ENCODE measurements at places on chromosomes 5 and 9.

DNA sequence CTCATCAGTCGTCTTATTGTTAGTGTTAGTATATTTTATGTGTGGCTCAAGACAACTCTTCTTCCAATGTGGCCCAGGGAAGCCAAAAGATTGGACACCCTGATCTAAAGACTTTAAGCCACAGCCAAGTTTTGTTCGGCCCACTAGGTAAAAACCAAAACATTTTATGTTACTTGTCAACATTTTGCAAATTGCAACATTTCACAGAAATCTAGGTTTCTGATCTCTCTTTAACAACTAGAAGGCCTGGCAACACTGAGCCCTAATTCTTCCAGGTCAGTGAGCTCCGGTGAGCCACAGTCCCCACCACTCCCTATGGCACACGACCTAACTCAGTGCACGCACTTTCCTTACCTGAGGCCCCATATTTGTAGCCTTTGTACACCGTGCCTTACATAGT is 24.0 kb downstream of the MYO10 start:
- no peak for DNase-seq

DNA sequence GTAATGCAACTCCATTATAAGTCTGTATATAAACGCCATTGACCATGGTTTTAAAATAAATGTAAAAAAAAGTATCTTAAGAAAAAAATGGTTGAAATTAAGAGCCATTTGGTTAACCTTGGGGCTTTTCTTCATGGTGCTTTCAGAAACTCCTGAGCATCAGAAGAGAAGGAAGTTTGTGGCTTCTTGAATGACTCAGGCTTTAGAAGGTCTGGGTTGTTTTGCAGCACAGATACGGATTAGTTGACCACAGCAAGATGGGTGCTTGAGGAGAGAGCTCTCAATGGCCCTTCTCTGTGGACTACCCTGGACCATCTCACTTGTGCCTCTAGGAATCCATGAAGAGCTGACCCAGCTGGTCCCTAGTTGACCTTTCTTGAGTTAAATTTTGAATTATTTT is 189.5 kb downstream of the TMEM38B start:
- DNase-seq = no peak

DNA sequence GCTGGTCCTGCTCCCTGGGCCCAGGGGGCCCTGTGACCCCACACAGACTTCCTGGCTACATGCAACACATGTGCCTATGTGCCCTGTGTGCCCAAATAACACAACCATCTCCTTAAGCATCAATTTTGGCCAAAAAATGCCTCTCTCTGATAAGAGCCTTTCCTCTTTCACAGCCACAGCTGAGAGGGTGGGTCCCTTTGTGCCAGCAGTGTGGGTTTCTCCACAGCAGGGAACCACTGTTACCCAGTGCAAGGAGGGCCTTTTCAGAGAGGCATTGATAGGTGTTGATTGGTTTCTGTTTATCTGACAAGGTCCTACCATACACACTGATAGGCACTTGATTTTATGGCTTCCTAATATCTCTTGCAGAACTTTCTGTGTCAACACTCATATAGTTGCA is 42.7 kb downstream of the SYK start:
- DNase-seq = no peak

GRCh38 chr5:123874600-123875201 is 362.7 kb downstream of the CSNK1G3 start:
- no peak for DNase-seq

GRCh38 chr9:124003636-124004349 is 7.8 kb upstream of the LHX2 start:
- no peak for DNase-seq

- peak; percentile 70 for DNase-seq
Observed at GRCh38 chr9:34986540-34987047, 3.0 kb upstream of the DNAJB5 start.

DNA sequence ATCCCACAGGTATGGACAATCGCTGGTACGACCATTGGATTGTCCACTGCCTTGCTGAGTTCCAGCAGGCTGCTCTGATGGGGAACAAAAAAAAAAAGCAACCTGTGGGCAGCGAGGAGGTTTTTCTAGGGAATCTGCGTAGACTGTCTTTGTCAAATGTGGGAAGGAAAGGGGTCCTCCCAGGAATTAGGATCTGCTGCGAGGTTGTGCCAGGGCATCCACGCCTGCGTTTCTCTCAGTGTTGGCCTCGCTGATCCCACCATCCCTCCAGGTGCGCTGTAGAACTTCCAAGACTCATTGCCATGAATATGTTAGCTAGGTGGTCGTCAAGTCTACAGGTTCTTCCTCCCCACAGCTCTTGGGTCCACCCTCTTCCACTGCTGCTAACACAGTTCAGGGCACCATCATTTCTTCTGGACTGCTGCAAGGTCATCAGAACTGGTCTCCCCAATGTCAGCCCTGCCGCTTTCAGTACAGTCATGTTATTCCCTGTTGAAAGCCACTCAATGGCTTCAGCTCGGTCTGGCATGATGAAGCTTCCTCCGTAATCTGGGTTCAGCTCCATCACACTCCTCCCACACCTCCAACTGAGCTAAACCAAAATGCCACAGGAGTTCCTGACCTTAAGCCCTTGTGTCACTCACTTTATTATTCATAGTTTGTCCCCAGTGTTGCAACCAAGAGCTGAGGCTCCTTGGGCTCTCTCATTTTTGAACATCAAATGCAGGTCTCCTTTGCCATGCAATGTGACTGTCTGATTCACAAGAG is 79.5 kb upstream of the DMRT1 start:
- no peak for DNase-seq

- DNase-seq = no peak
Observed at GRCh38 chr5:116058346-116058936, 26.2 kb downstream of the ARL14EPL start.

DNA sequence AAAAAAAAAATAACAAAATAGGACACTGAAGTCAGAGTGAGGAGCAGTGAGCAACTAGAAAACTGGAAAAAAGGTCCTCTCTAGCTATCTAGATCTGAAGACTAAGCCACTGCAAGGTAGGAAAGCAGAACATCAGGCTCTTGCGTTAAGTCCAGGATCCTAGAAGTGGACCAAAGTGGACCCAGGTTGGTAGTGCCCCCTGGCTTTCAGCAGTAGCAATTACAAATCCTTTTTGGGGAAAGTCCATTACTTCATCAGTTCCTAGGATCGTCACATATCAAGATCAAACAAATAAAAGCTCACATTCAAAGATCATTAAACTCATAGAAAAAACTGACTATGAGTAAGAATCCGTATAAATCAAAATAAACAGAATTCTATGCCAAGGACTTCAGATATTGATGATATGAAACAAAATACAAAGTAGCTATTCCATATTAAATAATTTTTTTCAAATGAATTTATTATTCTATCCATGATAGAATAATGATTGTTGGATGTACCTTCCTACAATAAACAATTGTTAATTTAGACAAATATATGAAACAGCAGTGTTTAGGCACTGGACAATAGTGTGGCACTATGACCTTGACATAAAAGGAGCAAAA is 6.5 kb upstream of the RICTOR start:
- no peak for DNase-seq

DNA sequence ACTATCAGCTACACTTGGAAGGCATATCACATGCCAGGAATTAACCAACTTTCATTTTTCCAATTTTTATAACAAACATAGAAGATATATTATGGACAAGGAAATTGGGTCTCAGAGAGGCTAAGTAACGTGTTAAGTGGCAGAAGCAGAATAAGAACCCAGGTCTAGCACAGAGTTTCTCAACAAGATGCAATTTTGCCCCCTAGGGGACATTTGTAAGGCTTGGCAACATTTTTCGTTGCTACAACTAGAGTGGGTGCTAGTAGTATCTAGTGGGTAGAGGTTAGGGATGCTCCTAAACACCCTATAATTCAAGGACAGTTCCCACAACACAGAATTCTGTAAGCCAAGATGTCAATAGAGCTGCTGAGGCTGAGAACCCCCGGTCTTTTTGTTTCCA is 180.6 kb downstream of the SNCAIP start:
- DNase-seq = no peak

GRCh38 chr5:176980818-176981217 is 25.8 kb downstream of the UIMC1 start:
- DNase-seq = no peak

DNA sequence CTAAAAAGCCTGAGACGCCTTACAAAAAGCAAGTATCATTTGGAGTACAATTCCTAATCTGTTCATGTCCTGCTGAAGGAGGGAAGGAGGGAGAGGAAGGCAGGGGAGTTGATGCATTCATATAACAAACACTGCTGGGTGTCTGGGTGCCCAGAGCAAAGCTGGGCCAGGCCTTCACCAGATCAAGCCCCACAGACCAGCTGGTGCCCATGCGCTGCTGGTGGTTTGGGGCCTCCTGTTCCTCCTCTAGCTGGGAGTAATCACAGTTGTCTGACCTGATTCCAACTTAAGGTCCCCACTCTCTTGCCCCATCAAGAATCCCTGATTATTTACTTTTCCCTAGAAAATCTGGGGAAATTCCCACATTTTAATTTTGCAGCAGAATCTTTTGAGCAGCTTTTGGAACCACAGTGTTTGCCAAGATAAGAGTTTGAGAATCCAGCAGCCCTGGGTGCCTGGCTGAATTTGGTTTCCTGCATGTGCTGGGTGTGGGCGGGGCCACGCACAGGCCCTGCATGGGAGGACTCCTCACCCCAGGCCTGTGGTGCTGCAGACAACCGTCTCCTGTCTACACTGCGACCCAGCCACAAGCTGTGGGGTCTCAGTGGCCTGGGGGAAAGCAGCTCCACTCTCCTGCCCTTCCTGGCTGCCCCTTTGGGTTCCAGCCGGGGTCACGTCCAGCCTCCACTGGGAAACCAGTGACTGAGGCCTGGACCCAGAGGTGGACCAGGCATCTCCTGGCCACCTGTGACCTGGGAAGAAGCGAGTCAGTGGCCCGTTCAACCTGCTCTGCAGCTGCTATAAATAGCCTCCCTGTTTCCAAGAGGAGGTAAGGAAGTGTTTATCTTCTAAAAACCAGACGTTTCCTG is 47.5 kb downstream of the NEURL1B start:
- no peak for DNase-seq

- no peak for DNase-seq
Observed at GRCh38 chr5:128412145-128412930, 125.7 kb downstream of the FBN2 start.

DNA sequence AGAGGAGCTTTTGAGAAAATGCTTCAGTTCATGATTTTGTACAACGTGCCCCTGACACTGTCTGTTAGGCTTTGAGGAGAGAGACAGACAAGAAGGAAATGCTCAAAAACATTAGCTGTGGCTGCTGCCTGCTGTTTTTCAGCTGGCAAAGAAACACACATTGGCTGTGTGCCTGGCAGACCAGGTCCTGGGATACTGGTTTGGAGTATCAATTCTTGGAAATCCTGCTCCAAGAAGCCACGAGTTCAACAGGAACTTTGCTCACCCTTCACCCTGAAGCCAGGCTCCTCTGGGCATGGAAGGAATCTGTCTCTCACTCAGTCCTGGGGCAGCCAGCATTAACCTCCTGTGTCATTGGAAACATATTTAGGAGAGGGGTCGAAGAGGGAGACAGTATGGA is 245.5 kb downstream of the AUH start:
- no peak for DNase-seq

GRCh38 chr5:110817459-110817858 is 78.7 kb downstream of the SLC25A46 start:
- no peak for DNase-seq

- DNase-seq = peak; percentile 15
Observed at GRCh38 chr5:35198075-35198474, 32.2 kb downstream of the PRLR start.
